Heart right ventricle (tissue), 16 donors: ENCODE measurements at places on chromosomes 2 and 18.

- H3K4me3 ChIP-seq: no peak overlapping the region
- H3K27ac ChIP-seq: no peak overlapping the region
- H3K4me1 ChIP-seq: no peaks in the 10 kb centered on the region
- H3K27me3 ChIP-seq: no peaks in the 10 kb centered on the region
- no peak for DNase-seq
- H3K36me3 ChIP-seq: peaks cover 87% of the 10 kb centered on the region
Measured at GRCh38 chr2:43790147-43790546, 16.3 kb downstream of the DYNC2LI1 start.

DNA sequence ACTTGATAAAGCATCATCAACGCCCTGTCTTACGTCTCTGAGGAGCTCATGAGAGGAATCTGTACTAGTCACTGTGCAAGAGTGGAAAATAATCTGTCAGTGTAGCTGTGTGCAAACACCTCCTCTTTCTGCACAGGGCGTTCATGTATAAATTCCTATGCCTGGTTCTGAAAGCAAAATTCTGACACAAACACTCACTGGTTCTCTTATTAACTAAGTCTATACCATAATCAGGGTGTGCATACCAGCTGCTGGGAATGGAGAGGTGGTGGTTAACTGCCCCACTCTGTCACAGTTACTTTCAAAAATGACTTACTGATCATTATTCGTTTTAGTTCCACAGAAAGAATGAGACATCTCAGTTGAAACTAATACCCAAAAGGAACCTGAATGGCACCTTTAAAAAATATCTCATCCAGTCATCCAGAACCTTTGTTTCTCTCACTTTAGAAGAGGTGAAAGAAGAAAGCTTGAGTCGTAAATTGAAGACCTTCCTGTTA is 35.7 kb downstream of the STK39 start:
- no peak for DNase-seq
- no peak overlapping the region for H3K4me3 ChIP-seq
- no peaks in the 10 kb centered on the region for H3K36me3 ChIP-seq
- peaks cover 26% of the 10 kb centered on the region for H3K4me1 ChIP-seq
- H3K27me3 ChIP-seq: no peaks in the 10 kb centered on the region
- H3K27ac ChIP-seq: no peak overlapping the region

DNA sequence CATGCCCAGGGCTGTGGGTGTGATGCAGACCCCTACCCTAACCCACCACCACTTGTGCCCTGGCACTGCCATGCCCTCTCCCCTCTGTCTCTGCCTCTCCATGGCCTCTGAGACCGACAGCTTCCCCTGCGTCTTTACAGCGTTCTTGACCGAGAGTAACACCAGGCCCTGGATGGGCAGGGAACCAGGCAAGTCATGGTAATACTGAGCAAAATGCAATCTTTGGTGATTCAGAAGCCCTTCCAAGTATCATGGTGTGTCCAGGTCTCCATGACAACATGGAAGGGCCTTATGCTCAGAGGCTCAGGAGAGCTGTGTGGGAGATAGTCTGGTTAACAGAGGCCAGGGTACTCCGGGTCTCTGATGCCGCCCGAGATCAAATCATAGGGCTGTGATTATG is 176.1 kb downstream of the KLHL29 start:
- H3K27me3 ChIP-seq: no peaks in the 10 kb centered on the region
- no peak for DNase-seq
- peaks cover 32% of the 10 kb centered on the region for H3K4me1 ChIP-seq
- no peak overlapping the region for H3K4me3 ChIP-seq
- H3K27ac ChIP-seq: no peak overlapping the region
- H3K36me3 ChIP-seq: no peaks in the 10 kb centered on the region

- no peak overlapping the region for H3K27ac ChIP-seq
- DNase-seq: no peak
- H3K4me3 ChIP-seq: no peak overlapping the region
- no peaks in the 10 kb centered on the region for H3K36me3 ChIP-seq
Measured at GRCh38 chr18:42222557-42222956, 267.5 kb downstream of the PIK3C3 start.
